ENCODE measurements at places on chromosomes 12 and 14. TPM values are rescaled to one million over a fixed set of nuclear protein-coding genes. Genes with fewer than 3 reads are reported as not detected.

- no peak for DNase-seq
These were observed 35.5 kb upstream of the CSRP2 start for GRCh38 chr12:76914102-76914859.

- no peak for DNase-seq
These were observed 35.1 kb upstream of the KCNH3 start for GRCh38 chr12:49503674-49504180.

DNA sequence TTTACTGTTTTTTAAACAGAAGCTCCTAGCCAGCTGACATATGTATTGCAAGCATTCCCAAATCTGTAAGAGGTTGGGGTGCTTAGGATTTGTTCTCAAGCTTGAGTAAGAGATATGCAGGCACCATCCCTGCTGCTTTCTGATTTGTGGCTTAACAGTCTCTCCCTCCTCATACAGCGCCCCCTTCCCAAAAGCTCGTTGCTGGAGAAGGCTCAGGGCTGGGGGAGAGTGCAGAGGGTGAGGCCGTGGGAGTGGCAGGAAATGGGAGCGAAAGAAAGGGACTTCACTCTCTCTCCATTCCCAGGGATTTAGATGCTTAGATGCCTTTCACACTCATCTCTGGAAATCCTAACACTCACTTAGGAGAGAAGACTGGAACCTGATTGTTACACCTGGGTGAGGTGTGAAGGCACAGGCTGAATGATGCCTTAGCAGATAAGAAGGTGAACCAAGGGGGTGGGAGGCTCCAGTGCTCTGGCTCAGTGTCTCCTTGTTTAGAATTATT is 172.0 kb downstream of the C12orf75 start:
- DNase-seq = no peak

DNA sequence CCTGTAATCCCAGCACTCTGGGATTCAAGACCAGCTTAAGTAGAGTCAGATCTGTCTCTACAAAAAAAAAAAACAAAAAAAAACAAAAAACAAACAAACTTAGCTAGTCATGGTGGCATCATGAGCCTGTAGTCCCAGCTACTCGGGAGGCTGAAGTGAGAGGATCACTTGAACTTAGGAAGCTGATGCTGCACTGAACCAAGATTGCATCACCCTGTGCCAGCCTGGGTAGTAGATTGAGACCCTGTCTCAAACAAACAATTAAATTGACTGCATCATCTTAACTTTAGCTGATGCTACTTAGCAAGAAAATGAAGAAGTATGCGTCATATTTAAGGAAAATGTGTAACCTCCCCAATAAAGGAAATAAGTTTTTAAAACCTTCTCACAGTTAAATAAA is 136.6 kb upstream of the ATXN7L3B start:
- DNase-seq = no peak

GRCh38 chr12:8904665-8905064 is 9.6 kb upstream of the PHC1 start:
- DNase-seq = no peak

DNA sequence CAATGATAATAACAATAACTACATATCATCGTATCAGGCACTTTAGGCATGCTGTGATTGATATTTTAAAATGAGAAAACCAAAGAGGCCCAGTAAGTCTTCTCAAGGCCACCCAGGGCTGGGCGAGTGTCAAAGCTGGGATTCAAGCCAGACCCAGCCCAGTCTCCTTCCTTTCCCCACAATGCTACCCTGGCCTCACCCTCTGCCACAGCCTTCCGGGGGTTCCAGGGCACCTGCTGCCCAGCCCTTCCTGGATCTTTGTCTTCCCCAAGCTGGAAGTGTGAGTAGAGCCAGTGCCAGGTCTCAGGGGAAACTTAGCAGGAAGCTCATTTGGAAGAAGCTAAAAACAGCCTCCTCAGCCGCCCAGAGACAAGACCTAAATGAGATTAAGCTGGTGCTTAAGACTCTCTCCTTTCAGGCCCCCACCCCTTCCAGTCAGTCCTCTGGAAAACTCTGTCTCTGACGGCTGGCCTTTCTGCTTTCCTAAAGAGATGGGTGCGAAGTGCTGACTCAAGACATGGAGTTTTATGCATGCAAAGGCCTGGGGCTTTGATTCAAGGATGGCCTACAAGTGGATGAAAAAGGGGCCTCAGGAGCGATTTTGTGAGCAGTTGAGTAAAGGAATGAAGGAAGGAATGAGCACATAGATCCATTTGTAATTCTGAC is 184.2 kb downstream of the KCNA5 start:
- no peak for DNase-seq

DNA sequence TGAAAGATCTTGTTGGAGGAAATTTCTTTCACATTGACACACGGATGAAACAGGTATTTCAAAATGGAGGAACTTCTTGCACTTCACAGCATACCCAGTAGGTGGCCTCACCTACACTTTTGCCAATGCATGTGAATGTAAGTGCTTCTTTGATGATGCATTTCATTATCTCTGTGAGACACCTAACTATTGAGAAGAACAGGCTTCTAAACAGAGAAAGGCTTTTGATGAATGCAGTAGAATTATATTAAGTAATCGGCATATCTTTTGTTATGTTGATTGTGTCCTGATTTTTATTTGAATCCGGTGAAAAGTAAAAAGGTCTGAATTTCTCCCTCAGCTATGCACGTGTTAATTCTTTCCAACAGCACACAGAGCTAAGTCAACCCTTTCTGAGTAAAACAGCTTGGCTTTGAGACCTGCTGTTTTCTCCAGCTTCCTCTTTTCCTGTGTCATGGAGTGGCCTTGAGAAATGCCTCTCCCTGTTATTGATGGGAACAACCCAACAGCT is 399.0 kb downstream of the NAV3 start:
- no peak for DNase-seq

- no peak for DNase-seq
These were observed 110.3 kb downstream of the SINHCAF start for GRCh38 chr12:31215518-31216232.

Gene SIX1
- polyA plus RNA-seq = 0.10 TPM

Gene GPR135
- 0.50 TPM for polyA plus RNA-seq

Gene CMKLR1
- 11.6 TPM for polyA plus RNA-seq
